Activated CD8-positive, alpha-beta T cell treated with anti-CD3 and anti-CD28 coated beads for 36 hours (primary cell): ENCODE measurements at places on chromosomes 12 and 14. TPM values are rescaled to one million over a fixed set of nuclear protein-coding genes. Genes with fewer than 3 reads are reported as not detected.

GRCh38 chr12:33116284-33116683 is 219.7 kb upstream of the PKP2 start:
- DNase-seq = no peak
- H3K4me1 ChIP-seq = no peaks in the 10 kb centered on the region
- H3K27ac ChIP-seq = no peak overlapping the region
- no peaks in the 10 kb centered on the region for H3K36me3 ChIP-seq
- H3K27me3 ChIP-seq = no peaks in the 10 kb centered on the region
- no peak overlapping the region for H3K4me3 ChIP-seq

- H3K27ac ChIP-seq = no peak overlapping the region
- no peaks in the 10 kb centered on the region for H3K36me3 ChIP-seq
- H3K27me3 ChIP-seq = no peaks in the 10 kb centered on the region
- no peak for DNase-seq
- no peak overlapping the region for H3K4me3 ChIP-seq
Observed at GRCh38 chr12:124625867-124626675, 58.7 kb upstream of the NCOR2 start.

DNA sequence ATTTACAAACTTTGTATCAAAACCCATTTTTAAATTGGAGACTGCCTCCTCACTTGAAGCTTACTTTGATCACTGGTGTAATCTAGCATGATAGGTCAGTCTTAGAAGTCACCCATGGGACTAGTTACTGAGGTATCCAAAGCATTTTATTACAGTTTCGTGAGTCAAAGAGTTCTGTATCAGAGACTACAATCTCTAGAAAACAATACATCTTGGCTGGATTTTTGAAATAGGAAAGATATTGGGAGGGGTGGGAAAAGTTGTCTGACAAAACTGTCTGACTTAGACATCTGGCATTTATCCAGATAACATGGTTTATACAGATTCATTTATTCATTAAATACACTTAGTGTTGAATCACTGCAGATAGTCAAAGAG is 173.5 kb upstream of the PDZRN4 start:
- no peaks in the 10 kb centered on the region for H3K36me3 ChIP-seq
- no peaks in the 10 kb centered on the region for H3K4me1 ChIP-seq
- H3K27ac ChIP-seq = no peak overlapping the region
- no peak for DNase-seq
- no peak overlapping the region for H3K4me3 ChIP-seq
- no peaks in the 10 kb centered on the region for H3K27me3 ChIP-seq

The OAS2 gene
- 104 TPM for total RNA-seq

DNA sequence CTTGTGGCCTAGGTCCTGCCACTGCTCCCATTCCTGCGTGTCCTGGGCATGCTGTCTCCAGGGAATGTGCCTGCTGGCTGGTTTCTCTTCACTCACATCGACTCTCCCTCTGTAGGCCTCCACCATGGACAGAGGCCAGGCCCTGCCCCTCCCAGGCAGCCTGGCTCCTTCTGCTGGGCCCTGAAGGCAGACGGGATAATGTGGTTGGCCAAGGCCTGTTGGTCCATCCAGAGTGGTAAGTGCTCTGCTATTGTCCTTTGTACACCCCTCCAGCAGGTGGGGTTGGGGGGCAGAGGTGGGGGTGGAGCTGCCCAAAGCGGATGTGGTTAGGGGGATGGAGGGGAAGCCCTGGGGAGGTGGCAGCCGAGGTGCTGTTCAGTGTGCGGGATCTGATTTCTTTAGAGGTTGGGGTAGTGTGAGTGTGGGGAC is 9.5 kb upstream of the NR4A1 start:
- no peaks in the 10 kb centered on the region for H3K27me3 ChIP-seq
- H3K4me3 ChIP-seq = peak overlapping the region; percentile 74
- H3K4me1 ChIP-seq = peaks cover 58% of the 10 kb centered on the region
- peak; percentile 76 for DNase-seq

The PRPF40B gene
- total RNA-seq = 4.9 TPM

The KLRD1 gene
- 6.9 TPM for total RNA-seq

DNA sequence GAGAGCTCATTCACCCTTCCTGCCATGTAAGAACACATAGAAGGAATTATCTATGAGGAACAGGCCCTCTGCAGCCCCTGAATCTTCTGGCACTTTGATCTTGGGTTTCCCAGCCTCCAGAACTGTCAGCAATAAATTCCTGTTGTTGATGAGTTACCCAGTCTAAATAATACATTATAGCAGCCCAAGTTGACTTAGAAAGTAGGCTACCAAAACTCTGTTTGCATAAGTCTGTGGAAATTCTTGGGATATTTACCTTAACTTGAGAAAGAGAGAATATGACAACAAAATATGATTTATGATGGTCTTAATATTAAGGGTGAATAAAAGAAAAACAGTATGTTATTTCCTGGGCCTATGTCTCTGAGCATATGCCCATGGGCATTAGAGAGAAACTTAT is 433.0 kb upstream of the LMO3 start:
- no peak overlapping the region for H3K27ac ChIP-seq
- no peak overlapping the region for H3K4me3 ChIP-seq
- H3K36me3 ChIP-seq = no peaks in the 10 kb centered on the region
- no peaks in the 10 kb centered on the region for H3K27me3 ChIP-seq
- DNase-seq = no peak
- H3K4me1 ChIP-seq = no peaks in the 10 kb centered on the region
